ENCODE measurements at places on chromosomes 16 and 17.
A peak's percentile ranks its signal among the peaks of the same experiment; 100 is the strongest.

GRCh38 chr17:47728214-47728877 lies 4.7 kb upstream of the TBX21 start:
- DNase-seq: no peak

DNA sequence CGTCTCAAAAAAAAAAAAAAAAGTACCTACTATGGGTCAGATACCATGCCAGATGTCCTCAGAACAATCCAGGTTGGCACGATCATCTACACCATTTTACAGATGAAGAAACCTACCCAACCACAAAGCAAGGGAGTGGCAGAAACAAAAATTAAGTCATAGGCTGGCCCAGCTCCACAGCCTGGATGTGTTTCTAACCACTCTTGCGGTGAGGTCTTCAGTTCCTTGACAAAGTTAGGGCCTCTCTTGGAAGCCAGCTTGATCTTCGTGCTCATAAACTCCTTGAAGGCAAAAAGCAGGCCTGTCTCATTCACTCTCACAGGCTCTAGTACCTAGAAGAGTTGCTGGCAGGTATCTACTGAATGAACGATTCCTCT lies 6.2 kb downstream of the GGA2 start:
- DNase-seq: peak; percentile 64

DNA sequence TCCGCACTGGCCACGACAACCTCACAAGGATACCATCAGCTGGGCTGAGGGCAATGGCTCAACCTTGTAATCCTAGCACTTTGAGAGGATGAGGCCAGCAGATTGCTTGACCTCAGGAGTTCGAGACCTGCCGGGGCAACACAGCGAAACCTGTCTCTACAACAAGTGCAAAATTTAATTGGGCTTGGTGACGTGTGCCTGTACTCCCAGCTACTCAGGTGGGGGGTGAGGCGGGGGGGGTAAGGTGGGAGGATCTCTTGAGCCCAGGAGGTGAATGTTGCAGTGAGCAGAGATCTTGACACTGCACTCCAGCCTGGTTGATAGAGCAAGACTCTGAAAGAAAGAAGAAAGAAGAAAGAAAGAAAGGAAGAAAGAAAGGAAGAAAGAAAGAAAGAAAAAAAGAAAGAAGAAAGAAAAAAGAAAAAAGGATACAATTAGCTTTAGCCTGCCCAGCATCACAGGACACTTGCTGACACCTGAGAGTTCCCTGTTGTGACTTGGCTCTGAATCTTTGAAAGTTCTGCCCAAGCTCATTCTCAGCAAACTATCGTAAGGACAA lies 5.2 kb upstream of the MT1E start:
- DNase-seq: no peak

DNA sequence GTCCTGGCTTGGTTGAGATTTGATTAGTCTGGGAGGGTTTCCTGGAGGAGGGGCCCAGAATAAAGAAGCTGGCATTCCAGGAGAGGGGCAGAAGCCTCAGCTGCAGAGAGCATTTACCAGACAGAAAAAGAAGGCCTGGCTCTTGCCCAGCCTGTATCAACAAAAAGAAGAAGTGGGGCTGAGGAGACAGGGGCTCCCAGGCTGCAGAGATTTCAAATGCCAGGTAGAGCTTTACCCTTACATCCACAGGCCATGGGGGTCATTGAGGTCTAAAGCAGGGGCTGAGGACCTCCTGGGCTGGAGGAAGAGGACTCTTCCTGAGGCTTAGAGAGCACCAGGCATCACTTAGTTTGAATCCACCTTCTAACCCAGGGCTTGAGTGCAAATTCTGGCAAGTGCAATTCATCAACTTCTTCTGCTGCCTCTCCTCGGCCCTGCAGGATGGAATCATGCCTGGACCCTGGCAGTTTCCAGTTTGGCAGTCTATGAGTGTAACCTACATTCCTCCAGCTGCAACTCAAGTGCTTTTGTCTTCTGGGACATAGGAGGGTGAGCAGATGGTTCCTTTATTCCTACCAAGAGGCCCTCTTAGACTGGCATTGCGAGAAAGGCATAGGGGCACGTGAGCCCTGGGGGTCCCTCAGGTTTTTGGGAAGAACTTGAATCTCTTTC lies 15.3 kb downstream of the CA7 start:
- DNase-seq: no peak

DNA sequence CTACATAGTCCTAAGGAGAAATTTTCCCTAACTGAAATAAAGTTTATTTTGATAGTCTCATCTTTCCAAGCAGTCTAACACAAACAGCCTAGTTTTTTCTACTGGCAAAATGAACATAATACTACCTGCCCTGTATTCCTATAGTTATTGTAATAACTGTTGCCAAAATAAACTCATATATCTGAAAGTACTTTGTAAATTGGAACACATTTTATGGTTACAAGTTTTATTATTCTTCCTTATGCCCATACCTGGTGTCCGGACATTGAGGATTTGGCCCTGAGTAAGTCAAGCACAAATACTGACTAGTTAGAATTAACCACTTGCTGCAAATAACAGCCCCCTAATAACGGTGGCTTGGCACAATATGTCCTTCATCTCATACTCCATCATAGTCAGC lies 120.4 kb upstream of the TOM1L1 start:
- no peak for DNase-seq

GRCh38 chr16:72073560-72074230 lies 10.7 kb downstream of the HPR start:
- no peak for DNase-seq

GRCh38 chr17:45288825-45289224 lies 26.9 kb upstream of the SPATA32 start:
- no peak for DNase-seq

DNA sequence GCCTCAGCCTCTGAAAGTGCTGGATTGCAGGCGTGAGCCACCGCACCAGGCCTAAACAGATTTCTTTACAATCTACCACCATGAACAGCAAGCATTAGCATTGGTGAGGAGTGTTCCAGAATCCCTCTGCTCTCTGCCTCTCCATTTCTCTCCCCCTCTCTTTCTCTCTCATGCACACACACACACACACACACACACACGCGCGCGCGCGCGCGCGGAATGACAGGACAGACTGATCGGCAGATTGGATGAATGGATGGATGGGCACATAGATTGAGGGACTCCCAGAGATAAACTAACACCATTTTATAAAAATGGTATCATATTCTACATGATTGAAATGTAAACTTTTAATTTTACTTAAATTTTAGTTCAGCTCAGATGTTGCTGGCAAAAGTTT lies 3.3 kb downstream of the CARD14 start:
- DNase-seq: no peak

GRCh38 chr16:67245186-67245585 lies 2.1 kb downstream of the FHOD1 start:
- no peak for DNase-seq

- DNase-seq: peak; percentile 63
These were observed 5.9 kb downstream of the SKA2 start for GRCh38 chr17:59149051-59149450.

- DNase-seq: no peak
These were observed 58.4 kb downstream of the MRTFB start for GRCh38 chr16:14129502-14129901.
